ENCODE measurements at places on chromosomes 5 and 9.
A peak's percentile ranks its signal among the peaks of the same experiment; 100 is the strongest.

DNA sequence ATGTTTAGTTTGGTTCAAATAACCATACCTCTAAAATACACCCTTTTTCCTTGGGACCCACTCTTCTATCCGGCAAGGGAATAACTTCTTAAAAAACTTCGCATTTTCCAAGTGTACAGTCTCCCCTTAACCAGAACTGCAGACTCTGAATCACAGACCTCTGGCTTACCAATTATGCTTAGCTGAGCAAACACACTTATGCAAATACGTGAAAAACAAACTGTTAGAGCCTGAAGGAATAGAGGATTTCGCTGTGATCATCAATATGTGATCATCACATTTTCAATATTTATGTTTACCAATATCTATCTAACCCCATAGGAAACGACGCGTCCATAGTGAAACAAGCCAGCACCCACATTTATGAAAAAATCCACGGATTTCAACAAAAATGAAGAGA lies 1.3 kb downstream of the LPAR1 start:
- H3K4me3 ChIP-seq = no peak overlapping the region
- no peaks in the 10 kb centered on the region for H3K36me3 ChIP-seq
- peaks cover 32% of the 10 kb centered on the region for H3K27me3 ChIP-seq
- no peak for DNase-seq
- H3K4me1 ChIP-seq = peaks cover 10% of the 10 kb centered on the region
- no peak overlapping the region for H3K27ac ChIP-seq

DNA sequence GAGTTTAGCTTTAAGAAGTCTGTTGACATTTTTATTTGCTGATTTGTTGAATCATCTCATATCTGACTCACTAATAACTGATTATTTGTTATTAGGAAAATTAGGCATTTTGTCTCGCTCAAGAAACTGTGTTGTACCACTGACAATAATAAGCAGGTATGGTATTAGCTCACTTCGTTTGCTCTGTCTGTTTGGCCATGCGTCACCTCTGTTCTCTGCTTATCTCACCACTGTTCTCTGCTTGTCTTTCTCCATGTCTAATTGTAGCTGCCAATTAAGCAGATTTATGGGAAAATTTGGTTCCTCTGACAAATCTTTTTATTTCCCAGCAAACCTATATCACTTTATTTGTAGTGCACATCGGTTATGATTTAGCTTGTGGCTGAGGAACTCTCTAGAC lies 138.9 kb downstream of the WDR41 start:
- H3K4me3 ChIP-seq = no peak overlapping the region
- H3K36me3 ChIP-seq = no peaks in the 10 kb centered on the region
- H3K27me3 ChIP-seq = peaks cover 2% of the 10 kb centered on the region

DNA sequence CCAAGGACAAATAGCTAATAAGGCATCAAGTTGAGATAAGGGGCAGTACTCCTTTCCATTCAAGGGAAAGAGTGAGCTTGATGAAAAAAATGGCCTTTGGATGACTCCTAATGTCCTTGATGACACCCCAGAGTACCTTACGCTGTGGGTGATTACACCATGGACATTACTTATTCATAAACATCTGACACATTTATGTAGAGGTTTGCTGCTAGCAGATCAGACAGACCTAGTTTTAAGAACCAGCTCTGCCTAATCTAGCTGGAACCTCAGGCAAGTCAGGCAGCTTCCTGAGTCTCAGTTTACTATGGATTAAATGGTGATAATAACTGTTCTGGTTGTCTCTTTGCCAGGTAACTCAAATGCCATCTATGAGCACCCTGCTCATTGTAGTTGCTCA lies 2.8 kb downstream of the ALDOB start:
- no peak overlapping the region for H3K27ac ChIP-seq
- DNase-seq = no peak
- H3K4me1 ChIP-seq = no peaks in the 10 kb centered on the region
- H3K36me3 ChIP-seq = no peaks in the 10 kb centered on the region
- peaks cover 12% of the 10 kb centered on the region for H3K27me3 ChIP-seq

DNA sequence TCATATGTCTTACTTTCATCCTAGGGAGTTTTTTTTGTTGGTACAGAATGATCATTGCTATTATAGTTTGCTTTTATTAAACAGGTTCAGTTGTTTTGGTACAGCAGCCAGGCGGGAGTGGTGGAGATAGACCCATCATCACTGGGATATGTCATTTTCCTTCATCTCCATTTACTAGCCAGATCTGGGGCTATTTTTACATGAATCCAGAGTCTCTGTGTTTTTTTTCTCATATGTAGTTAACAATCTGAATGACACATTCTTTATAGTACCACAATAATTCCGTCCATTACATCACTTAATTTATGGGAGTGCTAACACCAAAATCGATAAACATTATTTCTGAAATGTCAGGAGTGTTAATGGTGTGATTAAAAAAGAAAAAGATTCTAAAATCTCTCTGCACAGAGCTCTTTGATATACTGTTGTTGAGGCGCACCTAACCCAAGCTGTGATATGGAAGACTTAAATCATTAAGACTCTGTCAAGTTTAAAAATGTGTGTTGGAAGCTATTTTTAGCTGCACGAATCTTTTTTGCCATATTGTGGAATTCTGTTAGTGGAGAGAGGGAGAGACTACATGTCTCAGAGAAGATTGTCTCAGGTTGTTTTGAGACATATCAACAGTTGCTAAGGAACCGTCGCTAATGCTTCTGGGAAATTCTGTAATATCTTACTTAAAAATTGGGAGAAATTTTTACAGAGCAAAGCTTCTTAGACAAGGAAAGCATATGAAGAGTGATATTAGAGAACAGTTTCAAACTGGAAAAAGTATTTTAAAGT lies 59.6 kb downstream of the RPS23 start:
- H3K4me1 ChIP-seq = no peaks in the 10 kb centered on the region
- H3K4me3 ChIP-seq = no peak overlapping the region
- no peak overlapping the region for H3K27ac ChIP-seq

GRCh38 chr5:135072387-135073281 lies 38.6 kb upstream of the PITX1 start:
- DNase-seq = no peak
- H3K27me3 ChIP-seq = no peaks in the 10 kb centered on the region
- no peaks in the 10 kb centered on the region for H3K36me3 ChIP-seq
- no peaks in the 10 kb centered on the region for H3K4me1 ChIP-seq

- H3K27me3 ChIP-seq = peaks cover 9% of the 10 kb centered on the region
- H3K4me1 ChIP-seq = no peaks in the 10 kb centered on the region
- no peak overlapping the region for H3K4me3 ChIP-seq
- H3K27ac ChIP-seq = no peak overlapping the region
These were observed 170.6 kb upstream of the MVB12B start for GRCh38 chr9:126155756-126156664.

DNA sequence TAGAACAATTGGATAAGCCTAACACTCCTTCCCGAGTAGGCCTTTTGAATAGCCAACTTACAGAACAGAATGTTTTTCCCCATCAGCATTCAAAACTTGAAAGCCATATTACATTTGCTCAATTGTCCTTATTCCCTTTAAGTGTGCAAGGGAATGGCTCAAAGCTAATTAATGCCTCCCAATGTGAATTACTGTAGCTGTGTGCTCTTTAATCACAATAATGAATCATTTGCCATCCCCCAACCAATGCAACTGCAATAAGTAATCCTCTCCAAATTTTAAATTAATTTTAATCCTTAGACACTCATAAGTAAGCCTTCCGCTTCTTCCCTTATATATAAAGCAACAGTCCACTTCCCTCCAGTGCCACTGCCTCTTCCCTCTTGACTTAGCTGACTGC lies 115.9 kb downstream of the DROSHA start:
- no peaks in the 10 kb centered on the region for H3K27me3 ChIP-seq
- H3K36me3 ChIP-seq = peaks cover 24% of the 10 kb centered on the region
- DNase-seq = no peak
- no peak overlapping the region for H3K27ac ChIP-seq
- H3K4me1 ChIP-seq = peaks cover 14% of the 10 kb centered on the region

GRCh38 chr9:114894609-114895433 lies 35.6 kb downstream of the TNFSF8 start:
- no peaks in the 10 kb centered on the region for H3K27me3 ChIP-seq
- DNase-seq = peak; percentile 76
- H3K27ac ChIP-seq = peak overlapping the region; percentile 77
- H3K36me3 ChIP-seq = peaks cover 5% of the 10 kb centered on the region

GRCh38 chr5:52789378-52789777 lies 1.7 kb downstream of the ITGA1 start:
- no peak for DNase-seq
- H3K4me1 ChIP-seq = peaks cover 18% of the 10 kb centered on the region
- no peak overlapping the region for H3K27ac ChIP-seq
- H3K27me3 ChIP-seq = peaks cover 8% of the 10 kb centered on the region
- H3K36me3 ChIP-seq = no peaks in the 10 kb centered on the region

GRCh38 chr5:125103459-125103858 lies 357.0 kb upstream of the ZNF608 start:
- no peaks in the 10 kb centered on the region for H3K36me3 ChIP-seq
- H3K4me1 ChIP-seq = no peaks in the 10 kb centered on the region
- H3K27me3 ChIP-seq = no peaks in the 10 kb centered on the region
- DNase-seq = no peak

GRCh38 chr5:42015681-42016080 lies 90.6 kb downstream of the FBXO4 start:
- H3K27ac ChIP-seq = no peak overlapping the region
- no peak overlapping the region for H3K4me3 ChIP-seq
- no peak for DNase-seq
- no peaks in the 10 kb centered on the region for H3K4me1 ChIP-seq

DNA sequence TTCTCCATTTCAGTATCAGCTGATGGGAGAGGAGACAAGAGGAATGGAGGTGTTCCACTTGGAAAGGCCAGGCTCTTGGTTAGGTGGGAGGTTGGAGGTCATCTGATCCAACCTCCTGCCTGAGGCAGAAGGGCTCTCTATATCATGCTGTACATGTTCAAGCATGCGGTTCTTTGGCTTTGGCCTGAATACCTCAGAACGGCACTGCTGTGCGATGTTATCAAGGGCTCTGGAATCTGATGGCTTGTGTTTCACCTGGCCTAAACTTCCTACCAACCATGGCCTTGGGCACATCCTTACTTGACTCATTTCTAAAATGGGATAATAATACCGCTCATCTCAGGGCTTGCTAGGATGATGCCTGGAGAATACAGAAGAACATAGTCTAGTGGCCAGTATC lies 90.1 kb upstream of the FAM169A start:
- no peak overlapping the region for H3K4me3 ChIP-seq
- no peak for DNase-seq
- H3K27me3 ChIP-seq = no peaks in the 10 kb centered on the region
- no peak overlapping the region for H3K27ac ChIP-seq
- H3K36me3 ChIP-seq = no peaks in the 10 kb centered on the region

GRCh38 chr9:115200711-115201505 lies 83.0 kb upstream of the TNC start:
- no peak for DNase-seq
- H3K27me3 ChIP-seq = peaks cover 47% of the 10 kb centered on the region
- peaks cover 8% of the 10 kb centered on the region for H3K4me1 ChIP-seq
- H3K27ac ChIP-seq = no peak overlapping the region
- no peak overlapping the region for H3K4me3 ChIP-seq

DNA sequence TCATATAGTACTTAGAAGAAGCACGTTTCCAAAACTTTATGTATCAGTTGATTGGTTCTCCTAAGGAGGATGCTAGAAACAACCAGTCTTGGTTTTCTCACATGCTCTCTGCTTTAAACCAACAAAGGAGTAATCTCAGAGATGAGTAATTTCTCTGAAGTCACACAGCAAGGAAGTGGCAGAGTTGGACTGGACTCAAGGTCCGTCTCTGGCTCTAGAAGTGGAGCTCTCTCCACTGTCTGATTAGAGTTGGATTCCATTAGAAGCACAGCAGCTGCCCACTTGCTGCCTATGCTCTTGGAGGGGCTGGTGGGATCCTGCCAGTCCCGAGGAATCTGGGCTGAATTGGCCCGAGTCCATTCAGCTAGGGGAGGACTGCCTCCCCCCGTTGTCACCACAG lies 21.0 kb downstream of the RALGPS1 start:
- no peak overlapping the region for H3K4me3 ChIP-seq
- no peaks in the 10 kb centered on the region for H3K27me3 ChIP-seq
- no peak for DNase-seq
- no peak overlapping the region for H3K27ac ChIP-seq
- H3K4me1 ChIP-seq = peaks cover 2% of the 10 kb centered on the region
- no peaks in the 10 kb centered on the region for H3K36me3 ChIP-seq

DNA sequence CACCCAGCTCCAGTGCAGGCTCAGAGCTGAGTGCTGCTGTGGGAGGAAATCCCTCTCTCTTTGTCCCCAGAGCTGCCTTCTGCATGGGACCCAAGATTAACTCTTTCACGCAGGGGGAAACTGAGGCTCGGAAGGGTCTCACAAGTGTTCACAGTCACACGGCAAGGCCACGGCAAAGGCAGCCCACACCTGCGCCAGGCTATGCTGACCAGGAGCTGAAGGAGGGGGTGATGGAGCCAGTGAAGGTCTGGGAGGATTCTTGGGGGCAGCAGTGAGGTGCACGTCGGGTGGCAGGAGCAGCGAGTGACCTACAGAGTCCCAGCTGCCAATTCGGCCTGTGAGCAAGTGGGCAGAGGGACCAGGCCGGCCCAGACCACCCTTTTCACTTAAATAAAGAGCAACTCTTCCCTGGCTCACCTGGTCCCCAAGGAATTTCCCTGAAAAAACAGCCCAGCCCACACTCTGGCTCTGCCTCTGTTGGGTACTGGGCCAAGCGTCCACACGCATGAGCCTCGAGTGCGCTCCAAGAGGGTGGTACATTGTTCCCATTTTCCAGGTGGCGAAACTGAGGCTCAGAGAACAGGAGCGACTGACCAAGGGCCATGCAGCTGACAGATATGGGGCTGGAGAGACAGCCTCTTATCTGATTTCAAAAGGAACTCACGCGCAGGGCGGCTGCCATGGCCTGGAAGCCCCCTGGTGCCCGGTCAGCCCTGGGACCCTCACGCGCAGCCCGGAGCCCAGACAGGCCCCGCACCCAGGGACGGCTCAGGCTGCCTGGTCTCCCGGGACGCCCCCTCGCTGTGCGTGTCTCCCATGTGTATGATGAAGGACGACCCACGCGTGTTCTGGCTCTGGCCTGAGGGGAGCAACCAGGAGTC lies 28.2 kb downstream of the SARDH start:
- no peak for DNase-seq
- H3K4me1 ChIP-seq = peaks cover 21% of the 10 kb centered on the region
- H3K36me3 ChIP-seq = no peaks in the 10 kb centered on the region
- H3K4me3 ChIP-seq = no peak overlapping the region
- H3K27ac ChIP-seq = no peak overlapping the region

Data from activated CD4-positive, alpha-beta memory T cell treated with anti-CD3 and anti-CD28 coated beads for 36 hours (primary cell).